ENCODE measurements at places on chromosomes 16 and 17.

DNA sequence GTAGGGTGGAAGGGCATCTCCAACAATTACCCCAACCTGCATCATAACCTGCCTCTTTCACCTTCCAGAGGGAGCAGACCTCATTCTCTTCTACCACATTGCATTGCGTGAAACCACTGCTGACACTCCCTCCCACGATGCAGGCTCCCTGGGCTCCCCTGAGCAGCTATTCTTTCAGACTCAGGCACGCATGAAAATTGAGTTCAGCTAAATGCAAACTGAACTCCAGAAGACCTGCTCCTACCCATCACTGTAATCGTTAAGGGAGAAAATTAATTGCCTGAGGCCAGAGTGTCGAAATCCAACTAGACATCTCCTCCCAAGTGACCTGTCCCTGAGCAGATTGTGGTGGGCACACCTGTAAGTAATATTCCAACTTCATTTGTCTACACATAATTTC is 186.0 kb downstream of the GRIN2A start:
- DNase-seq = no peak

- no peak for DNase-seq
Observed at GRCh38 chr16:73279451-73279850, 231.5 kb upstream of the ZFHX3 start.

DNA sequence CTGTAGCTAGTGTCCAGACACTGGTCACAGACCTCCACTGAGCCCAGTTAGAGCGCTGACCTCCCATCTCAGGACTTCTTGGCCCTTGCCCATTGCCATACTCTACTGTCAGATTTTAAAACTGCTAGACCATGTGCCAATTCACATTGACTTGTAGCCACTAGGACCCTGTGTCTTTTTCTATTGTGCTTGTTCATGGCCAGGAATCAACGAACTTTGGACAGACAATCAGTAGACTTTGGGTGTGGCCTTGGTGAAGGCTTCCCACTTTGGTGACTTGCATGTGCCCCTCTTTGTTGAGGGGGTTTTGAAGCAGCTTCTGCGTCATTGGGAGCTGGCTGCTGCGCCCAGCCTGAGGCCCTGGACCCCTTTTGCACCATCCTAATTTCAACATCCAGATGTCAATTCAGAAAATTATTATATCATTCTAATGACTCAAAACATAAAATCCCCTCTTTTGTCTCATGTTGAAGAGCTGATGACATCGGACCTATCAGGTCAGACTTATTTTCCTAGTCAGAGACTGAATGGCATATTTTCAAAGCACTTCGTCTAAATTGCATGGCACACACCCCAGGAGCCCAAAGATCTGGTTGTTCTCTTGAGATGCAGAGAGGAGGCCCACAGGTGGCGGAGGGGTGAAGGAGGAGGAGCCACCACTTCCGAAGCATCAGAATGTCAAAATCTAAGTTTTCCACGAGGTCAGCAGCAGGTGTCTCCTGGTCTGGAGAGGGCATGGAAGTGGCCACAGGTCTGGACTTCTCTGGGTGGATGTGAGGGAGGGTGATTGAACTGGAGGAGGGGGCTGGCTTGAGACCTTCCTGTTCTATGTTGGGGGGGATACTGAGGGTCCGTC is 93.4 kb upstream of the CBX4 start:
- no peak for DNase-seq

DNA sequence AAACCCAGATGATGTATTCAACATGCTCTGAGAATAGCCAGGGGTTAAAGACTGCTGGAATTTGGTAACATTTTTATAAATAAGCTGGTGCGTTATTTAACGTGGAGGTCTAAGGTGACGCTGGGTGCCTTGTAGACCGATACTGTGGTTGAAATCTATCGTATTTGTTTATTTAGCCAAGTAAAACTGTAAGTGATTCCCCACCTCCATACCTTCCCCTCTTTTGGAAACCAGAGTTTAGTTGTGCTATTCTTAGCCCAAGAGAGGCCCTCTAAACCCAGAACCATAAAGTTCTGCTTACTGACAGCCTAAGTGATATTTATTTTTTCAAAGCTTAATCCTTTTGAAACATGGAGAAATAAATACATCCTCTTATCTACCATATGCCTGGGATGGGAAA is 744.5 kb downstream of the WWOX start:
- DNase-seq = no peak

GRCh38 chr16:47887496-47887895 is 268.3 kb downstream of the ABCC12 start:
- no peak for DNase-seq

DNA sequence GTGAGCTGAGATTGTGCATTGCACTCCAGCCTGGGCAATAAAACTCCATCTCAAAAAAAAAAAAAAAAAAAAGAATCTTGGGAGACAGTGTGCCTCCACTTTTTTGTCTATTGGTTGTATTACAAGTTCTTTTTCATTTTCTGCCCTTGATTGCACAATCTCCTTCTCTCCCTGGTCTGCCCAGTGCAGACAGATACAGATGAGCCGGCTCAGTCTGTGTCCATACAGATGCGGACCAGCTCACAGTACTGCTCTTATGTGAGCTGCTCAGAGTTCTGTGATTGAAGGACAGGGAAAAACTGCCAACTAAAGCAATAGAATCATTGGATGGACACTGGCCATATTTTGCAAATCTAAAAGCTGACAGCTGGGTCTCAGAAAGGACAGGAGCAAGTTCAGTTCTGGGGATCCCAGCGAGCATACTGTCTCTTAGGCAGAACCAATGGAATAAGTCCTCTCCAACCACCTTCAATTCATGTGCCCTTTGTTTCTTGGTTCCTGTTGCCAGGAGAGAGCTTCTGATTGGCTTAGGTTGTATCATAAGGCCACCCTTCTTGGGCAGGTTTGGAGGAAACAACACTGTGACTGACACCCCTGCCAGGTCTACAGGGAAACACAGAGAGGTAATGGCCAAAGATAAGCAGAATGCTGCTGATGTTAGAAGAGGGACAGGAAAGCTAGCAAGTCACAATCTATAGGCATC is 495.6 kb upstream of the HSBP1 start:
- DNase-seq = no peak

GRCh38 chr17:17621254-17621653 is 29.7 kb upstream of the PEMT start:
- DNase-seq = no peak

GRCh38 chr17:36890398-36891168 is 46.7 kb upstream of the LHX1 start:
- DNase-seq = no peak

GRCh38 chr16:1169285-1170075 is 16.6 kb downstream of the CACNA1H start:
- DNase-seq = no peak

- DNase-seq = no peak
Observed at GRCh38 chr16:3637371-3637923, 17.0 kb upstream of the DNASE1 start.

DNA sequence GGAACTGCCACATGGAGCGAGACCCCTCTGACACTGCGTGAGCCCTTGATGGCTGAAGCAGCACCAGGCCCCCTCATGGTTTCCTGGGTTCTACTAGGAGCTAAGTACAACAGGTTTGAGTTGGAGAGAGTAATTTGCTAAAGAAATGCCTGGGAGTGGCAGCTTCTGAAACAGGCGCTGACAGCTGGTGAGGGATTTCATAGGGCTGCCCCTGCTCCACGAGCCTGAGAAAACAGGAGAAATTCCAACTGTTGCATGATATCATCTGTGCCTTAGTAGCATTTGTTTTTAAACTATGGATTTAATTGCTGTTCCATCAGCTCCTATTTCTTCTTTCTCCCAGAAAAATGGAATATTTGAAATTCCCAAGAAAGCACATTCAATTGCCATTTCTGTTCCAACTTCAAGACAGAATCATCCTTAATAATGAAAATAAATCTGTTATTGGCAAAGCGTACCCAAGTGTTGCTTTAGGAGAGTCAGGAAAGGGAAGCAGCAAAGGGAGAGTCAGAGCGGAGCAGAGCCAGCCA is 78.8 kb upstream of the ANKFN1 start:
- no peak for DNase-seq

- DNase-seq = no peak
Observed at GRCh38 chr17:6938637-6939036, 57.2 kb upstream of the ALOX12 start.

- DNase-seq = no peak
Observed at GRCh38 chr17:5055543-5055942, 20.3 kb upstream of the SLC52A1 start.

DNA sequence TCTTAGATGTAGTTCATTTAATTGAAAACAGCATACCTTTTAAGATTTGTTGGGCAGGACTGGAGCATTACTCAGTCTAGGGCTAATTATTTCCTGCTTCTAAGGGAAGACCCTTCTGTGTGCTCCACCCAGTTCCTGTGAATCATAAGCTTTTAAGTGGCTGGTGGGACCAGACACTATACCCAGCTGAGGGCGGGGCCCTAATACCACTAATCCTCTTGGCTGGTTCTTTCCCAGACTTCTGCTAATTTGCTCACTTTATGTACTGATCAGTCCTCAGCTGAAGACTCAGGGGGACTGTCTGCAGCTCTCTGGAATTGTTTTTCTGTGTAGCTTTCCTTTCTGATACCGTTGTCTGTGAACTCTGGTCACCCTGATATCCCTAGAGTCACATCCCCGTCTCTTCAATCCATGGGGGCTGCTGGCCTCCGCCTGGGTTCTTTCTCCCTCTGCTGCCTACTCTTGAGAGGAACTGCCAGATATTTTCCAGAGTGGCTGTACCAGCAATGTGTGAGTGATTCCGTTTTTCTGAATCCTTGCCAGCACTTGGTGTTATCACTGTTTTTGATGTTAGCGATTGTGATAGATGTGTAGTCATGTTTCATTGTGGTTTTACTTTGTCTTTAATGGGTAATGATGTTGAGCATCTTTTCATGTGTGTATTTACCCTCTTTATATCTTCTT is 35.1 kb downstream of the MFSD11 start:
- peak; percentile 78 for DNase-seq

- no peak for DNase-seq
Observed at GRCh38 chr16:35711435-35711834, 2252.0 kb downstream of the TP53TG3F start.

- DNase-seq = peak; percentile 50
Observed at GRCh38 chr17:43360376-43360738, 38.4 kb upstream of the ARL4D start.

DNA sequence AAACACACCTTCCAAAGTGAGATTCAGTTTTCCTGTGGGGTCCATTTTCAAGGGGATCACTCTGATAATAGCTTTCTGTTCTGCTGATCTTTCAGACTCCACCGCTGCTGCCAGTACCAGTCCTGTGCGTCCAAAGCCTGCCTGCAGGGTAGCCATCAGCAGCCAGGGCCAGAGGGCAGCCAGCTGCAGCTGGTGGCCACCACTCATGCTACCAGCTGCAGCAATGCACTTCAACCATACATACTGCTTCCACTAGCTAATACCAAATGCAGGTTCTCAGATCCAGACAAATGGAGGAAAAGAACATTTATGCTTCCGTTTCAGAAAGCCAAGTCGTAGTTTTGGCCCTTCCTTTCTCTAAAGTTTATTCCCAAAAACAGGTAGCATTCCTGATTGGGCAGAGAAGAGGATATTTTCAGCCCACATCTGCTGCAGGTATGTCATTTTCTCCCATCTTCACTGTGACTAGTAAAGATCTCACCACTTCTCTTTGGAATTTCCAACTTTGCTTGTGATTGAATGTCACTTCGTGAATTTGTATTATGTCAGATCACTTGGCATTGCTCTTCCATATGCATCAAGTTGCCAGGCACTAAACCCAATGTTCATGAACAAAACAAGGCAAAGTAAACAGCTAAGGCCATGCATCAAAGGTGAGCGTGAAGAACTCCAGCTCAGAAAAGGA is 1.8 kb downstream of the RNF43 start:
- DNase-seq = no peak

DNA sequence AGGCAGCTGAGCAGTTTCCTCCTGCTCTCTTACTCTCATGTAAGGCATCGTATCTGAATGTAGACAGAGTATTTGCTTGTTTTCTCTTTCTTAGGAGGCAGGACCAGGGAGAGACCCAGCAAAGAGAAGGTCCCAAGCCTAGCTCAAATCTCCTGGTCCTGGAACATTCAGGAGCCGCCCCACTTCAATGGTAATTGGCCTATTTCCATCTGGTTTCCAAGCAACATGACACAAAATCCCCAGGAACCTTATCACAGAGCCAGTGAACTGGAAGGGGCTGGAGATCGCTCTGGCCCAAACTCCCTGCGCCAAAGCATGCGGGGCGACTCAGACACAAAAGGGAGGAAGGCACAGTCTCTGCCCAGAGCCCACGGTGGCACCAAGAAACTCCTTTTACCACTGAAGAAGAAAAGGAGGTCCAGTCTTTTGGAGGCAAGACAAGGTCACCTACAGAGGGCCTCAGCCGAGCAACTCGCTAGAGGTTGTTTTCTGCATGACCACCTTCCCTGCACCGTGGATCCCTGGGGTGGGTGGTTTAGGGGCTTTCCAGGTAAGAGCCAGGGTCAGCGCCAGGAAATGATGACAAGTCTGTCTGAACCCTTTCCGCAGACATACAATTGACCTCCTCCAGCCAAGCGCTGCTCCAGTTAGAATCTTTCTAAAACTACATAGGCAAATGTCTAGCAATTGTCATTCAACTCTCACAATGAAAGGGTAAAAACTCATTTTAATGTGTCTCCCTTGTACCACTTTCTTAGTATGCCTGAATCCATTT is 394.7 kb downstream of the SOX9 start:
- DNase-seq = no peak

- no peak for DNase-seq
Observed at GRCh38 chr17:10741416-10742135, 11.8 kb upstream of the TMEM220 start.

GRCh38 chr17:29748400-29748799 is 125.7 kb upstream of the CORO6 start:
- DNase-seq = no peak

DNA sequence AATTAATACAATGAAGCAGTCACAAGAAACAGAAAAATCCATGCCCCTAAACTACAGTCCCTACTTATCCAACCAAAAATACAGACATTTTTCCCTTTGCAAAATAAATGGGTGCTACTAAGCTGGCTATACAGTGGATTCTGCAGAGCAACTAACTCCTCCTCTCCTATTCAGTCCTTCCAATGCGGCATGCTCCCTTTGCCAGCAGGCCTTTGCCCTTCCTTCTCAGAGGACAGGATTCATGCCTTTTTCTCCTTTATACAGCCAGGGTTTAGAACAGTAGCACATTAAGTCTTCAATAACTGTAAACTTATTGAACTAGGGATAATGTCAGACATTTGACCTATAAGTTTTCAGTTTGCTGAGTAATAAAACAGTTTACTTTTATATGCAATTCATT is 70.2 kb downstream of the SMURF2 start:
- no peak for DNase-seq
